ENCODE measurements at places on chromosomes 5 and 9.

GRCh38 chr5:124746916-124747790, 714 bp upstream of the ZNF608 start:
- peak; percentile 93 for DNase-seq

GRCh38 chr9:115230924-115231515, 113.1 kb upstream of the TNC start:
- DNase-seq: no peak

GRCh38 chr5:150895431-150896428, 9.1 kb downstream of the ZNF300 start:
- no peak for DNase-seq

- DNase-seq: no peak
Observed at GRCh38 chr5:170316937-170317336, 19.4 kb upstream of the LCP2 start.

DNA sequence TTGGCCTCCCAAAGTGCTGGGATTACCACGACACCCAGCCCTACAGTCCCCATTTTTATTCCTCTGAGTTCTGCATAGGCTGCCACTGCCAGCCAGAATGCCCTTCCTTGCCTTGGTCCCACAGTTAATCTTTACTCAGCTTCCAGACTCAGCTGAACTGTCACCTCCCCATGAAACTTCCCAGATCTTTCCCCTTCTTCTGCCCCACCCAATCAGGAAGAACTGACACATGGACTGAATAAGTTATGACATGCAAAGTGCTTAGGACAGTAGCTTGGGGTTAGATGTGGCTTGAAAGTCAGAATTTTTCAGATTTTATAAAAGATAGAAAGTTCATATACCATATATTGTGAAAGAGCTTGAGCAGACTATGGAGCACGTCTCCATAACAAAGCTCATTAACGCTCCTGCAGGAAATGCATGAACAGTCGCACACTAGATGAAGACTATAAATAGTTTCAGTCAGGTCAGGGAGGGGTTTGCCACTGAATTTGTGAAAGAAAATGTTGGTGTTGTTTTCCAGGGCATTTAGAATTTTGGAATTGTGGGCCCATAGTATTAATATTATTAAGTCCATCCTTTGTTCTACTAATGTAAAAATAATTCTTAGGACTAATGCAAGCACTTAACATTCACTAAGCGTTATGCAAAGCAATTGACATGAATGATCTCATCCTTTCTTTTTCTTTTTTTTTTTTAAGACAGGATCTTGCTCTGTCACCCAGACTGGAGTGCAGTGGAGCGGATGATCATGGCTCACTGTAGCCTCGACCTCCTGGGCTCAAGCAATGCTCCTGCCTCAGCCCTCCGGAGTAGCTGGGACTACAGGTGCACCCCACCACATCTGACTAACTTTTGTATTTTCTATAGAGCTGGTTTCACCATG, 36.1 kb upstream of the DENND1A start:
- no peak for DNase-seq

- DNase-seq: no peak
Observed at GRCh38 chr5:66992547-66992946, 204.1 kb downstream of the CD180 start.

- no peak for DNase-seq
Observed at GRCh38 chr5:151937851-151938250, 13.2 kb upstream of the GLRA1 start.

- DNase-seq: no peak
Observed at GRCh38 chr5:133782736-133783135, 170.4 kb upstream of the FSTL4 start.

- no peak for DNase-seq
Observed at GRCh38 chr5:66440202-66440680, 156.0 kb upstream of the MAST4 start.

DNA sequence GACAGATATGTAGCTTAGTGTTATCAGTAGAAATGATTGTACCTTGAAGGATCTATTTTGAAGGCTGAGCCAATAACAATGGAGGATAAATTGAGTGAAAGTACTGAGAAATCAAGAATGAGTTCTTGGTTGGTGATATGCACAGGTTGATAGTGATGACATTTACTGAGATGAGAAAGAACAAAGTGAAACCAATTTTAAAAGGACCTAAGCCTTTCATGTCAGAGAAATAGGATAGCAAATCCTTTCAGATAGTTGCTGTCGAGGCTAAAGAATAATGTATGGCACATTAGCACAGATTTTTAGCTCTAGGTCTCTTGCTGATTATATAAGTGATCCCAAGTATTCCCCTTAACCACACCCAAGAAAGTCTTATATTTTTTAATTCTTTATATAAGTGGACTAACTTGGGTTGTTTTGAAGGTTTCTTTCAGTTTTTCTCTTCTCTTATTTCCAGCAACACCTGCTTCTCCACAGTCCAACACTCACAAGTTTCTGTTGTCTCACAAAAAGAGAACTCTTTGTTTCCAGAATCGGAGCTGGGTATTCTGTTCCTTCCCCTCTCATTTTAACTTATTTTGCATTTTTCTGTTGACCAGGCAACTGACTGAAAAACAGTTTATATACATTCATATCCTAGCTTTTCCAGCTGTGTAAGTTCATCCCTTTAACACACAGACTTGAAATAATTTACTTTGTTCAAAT, 286.9 kb upstream of the ATP10B start:
- no peak for DNase-seq

DNA sequence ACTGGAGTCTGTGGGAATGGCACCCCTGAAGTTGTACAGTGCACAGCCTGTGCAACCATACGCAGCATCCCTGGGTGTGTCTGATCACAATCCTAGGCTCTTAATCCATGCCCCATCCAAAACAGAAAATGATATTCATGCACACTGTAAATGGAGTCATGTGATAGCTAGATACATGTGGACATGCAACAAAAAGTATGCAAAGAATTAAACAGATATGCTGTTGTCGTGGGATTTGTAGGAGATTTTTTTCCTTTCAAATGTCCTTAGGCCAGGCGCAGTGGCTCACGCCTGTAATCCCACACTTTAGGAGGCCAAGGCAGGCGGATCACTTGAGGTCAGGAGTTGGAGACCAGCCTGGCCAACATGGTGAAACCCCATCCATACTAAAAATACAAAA, 36.1 kb downstream of the PRRX2 start:
- DNase-seq: no peak

DNA sequence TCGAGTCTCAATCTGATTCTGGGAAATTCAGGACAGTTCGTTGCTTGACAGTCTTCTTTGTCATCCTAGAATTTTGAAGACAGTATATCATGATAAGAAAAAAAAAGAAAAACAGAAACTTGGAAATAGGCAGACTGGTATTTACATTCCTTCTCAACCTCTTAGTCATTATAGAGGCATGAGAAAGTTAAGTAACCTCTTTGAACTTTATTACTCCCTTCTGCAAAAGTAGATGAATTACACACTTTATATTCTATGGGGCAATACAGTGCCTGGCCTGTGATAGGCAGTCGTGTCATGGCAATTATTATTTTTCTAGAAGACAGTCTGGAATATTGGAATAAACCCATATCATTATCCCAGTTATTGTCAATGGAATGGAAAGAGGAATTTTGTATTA, 828.9 kb downstream of the TLR4 start:
- DNase-seq: no peak

DNA sequence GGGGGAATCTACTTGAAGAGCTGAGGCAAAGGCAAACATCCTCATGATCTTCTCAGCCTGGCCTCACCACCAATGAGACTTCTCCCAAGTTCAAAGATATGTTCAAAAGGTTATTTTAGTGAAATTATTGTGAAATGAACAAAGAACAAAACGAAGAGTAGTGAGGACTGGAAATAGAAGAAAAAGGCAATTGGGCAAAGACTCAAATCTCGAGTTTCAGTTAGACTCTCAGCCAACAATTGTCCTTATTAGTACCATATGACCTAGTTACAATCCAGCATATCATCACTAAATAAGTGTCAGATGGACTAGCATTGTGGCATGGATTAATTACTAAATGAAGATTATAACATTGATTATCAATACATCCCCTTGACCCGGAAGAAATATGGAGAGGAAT, 9.0 kb downstream of the ZNF474 start:
- DNase-seq: no peak

- DNase-seq: no peak
Observed at GRCh38 chr9:126413391-126414068, 86.9 kb downstream of the MVB12B start.

DNA sequence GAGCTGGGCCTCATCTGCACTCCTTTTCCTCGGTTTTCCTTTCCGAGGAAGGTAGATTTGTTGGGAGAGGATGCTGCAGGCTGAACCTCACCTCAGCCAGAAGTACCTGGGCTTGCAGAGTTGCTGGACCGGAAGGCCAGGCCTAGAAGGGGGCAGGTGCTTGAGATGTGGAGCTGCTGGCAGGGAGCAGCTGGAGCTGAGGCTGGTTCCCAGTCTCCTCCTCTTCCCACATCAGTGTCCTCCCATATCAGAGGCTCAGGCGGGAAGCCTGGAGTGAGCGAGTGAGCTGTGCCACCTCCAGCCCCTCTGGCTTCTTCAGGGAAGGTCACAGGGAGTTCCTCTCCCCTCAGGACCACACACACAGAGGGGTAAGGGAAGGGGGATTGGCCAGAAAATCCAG, 259.4 kb downstream of the GADD45G start:
- peak; percentile 56 for DNase-seq

GRCh38 chr5:90585337-90585986, 26.9 kb downstream of the ADGRV1 start:
- no peak for DNase-seq

- DNase-seq: no peak
Observed at GRCh38 chr5:42309865-42310264, 113.4 kb upstream of the GHR start.

- no peak for DNase-seq
Observed at GRCh38 chr9:131976157-131977108, 103.2 kb downstream of the MED27 start.

DNA sequence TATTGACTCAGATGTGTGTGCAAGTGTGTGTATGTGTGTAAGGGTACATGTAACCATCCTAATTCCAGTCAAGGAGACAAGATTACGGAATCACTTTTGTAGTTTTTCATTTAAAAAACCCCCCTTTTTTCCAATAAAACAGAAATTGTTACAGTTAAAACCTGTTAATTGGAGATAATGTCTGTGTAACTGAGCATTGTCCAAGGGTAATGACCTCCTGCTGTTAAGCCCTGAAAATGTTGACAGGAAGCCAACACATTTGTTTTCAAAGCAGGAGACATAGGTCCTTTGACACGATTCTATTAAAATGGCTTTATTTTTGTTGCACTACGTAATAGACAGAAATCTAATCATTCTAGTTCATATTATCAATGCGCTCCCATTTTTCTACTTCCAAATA, 457.3 kb upstream of the ARRDC3 start:
- DNase-seq: peak; percentile 3

DNA sequence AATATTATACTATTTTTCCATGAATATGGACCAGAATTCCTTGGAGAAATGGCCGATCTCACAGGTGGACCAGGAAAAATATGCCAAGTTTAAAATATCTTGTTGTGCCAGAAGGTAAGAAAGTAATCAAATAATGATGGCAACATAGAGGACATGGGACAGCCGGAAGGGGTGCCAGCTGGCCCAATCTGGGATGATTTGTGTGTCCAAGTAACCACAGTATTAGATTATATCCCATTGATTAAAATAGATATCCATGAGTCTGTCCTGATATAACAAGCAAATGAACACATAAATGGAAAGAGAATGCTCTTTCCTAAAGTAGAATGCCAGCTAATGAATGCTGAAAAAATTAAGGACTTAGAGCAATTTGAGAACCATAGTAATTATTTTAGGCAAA, 39.6 kb upstream of the ANKRD55 start:
- DNase-seq: no peak

- no peak for DNase-seq
Observed at GRCh38 chr5:158715592-158715991, 384.1 kb downstream of the EBF1 start.

Data from NCI-H146 (cell line).